ENCODE measurements at places on chromosomes 12 and 14.
A peak's percentile ranks its signal among the peaks of the same experiment; 100 is the strongest.

DNA sequence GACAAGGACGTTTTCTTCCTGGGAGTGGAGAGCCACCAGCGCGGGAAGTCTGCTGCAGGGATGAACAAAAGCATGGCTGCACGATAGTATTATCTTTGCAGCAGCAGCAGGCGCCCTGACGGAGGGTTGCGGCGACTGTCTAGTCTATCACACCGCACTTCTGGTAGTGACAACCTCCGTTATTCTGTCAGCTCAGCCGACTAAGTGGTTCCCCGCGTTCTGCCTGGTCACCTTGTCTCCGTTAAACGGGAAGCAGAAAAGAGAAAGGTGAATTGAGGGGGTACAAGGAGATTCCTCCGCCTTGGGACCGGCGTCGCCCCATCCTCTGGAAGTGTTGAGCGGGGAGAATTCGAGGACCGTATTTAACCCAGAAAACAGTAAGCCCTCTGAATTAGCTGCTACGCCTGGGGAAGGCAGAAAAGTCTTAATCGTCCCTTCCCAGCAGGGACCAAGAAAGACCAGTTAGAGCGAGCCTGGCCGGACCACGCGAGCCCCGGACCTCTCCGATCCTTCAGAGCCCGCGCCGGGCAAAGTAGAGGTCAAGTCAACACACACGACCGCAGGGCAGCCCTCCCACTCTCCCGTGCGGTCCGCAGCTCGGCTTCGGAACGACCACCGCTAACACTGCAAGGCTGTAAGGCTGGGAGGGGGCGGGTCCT is 536 bp upstream of the DAAM1 start:
- no peak for DNase-seq

DNA sequence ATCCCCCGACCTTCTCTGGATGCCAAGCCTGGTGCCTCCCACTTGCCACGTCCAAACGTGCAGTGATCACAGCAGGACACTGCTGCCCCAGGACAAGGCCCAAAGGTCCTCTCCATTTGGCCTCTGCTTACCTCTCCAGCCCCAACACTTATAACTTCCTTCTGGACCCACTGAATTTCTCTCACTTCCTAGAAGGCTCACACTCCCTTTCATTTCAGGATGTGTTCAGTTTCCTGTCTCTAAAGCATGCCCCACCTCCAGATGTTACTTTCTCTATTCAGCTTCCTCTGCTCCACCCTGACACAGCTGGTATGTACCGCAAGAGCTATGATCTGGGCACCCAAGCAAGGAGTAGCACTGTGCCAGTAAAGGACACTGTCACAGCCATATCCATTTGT is 33.0 kb downstream of the CDKL1 start:
- DNase-seq = no peak

DNA sequence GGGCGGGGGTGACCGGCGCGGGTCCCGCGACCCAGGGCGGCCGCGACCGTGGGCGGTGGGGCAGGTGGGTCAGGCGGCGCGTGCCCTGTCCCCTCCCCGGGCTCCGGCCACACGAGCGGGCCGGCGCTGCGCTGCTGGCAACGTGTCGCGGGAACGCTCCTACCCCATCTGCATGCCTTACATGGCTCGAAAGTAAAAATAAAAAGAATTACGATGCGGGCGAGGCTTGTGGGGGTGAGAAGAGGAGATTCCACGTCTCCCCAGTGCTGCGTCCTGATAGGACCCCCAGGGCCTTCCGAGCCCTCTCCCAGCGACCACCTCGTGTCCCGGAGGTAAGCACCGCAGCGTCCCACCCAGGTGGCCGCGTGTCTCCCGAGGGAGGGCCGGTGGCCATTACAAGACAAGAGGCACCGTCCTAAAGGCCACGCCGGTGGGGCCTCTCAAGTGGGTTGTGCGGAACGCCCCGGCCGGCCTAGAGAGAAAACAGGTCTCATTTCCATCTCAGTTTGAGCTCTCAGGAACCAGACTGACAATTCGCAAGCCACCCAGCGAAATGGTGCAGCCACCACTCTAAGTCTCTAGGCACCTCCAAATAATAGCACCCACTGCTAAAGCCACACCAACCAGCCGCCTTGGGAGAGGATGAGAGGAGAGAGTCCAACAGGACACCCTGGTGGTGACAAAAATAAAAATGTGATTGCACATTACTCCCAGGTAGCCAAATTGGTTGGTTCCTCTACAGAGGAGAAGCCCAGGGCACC is 612 bp upstream of the FOXN3 start:
- DNase-seq = no peak

- no peak for DNase-seq
Observed at GRCh38 chr12:6551063-6551461, 4.8 kb downstream of the IFFO1 start.

GRCh38 chr12:123928274-123928865 is 44.3 kb downstream of the CCDC92 start:
- no peak for DNase-seq

GRCh38 chr14:60133487-60133886 is 31.7 kb downstream of the DHRS7 start:
- DNase-seq = no peak

DNA sequence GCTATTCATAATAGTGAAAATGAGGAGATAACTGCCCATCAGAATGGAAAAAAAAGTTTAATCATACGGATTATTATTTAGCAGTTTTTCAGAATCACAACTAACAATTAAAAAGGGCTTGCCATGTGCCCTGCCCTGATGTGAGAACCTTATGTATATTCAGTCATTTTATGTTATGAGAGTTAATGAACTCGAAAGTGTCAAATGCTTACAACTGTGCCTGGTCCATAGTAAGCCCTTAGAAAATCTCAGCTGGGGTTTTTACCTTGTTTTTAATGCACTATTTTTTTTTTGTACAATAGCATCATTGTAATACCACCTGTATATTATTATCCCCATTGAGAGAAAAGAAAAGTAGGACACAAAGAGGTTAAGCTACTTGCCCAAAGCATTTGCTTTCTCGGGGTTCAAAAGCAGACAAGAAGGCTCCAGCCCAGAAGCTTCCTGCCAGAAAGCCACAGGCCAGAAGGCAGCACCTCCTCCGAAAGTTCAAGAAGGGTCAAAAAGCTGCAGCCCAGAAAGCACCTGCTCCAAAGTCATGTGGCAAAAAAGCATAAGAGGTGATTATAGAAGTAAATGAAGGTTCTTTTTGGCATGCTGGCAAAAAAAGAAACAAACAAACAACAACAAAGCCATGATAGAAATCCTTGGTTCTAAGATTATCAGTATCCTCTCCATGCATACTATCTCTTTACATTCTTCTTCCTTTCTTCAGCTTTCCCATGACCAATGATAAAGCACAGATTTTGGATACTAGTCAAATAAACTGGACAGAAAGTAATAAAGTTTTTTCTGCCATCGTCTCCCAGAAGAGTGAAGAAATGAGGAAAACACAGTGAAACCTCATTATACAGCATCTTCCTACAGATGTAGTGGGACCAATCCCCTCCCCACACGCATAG is 59.1 kb upstream of the NAP1L1 start:
- DNase-seq = no peak

GRCh38 chr14:96231526-96232130 is 24.4 kb upstream of the BDKRB1 start:
- DNase-seq = no peak

GRCh38 chr12:76255692-76256091 is 92.5 kb downstream of the BBS10 start:
- no peak for DNase-seq

GRCh38 chr14:25111061-25111601 is 61.2 kb upstream of the STXBP6 start:
- DNase-seq = peak; percentile 91

DNA sequence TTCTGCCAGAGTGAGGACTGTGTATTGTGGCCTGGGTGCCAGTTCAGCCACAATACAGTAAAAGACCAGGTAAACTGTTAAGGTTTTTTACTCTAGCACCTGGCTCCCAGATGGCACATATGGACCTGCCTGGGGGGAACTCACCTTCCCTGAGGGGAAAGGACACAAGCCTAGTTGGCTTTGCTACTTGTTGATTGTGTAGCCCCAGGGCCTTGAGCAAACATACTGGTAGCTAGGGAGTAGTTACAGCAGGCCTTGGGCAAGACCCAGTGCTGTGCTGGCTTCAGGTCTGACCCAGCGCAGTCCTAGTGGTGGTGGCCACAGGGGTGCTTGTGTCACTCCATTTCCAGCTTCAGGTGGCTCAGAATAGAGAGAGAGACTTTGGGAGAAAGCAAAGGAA is 216.4 kb downstream of the KLHL28 start:
- no peak for DNase-seq

- DNase-seq = no peak
Observed at GRCh38 chr12:66684222-66684621, 5.3 kb upstream of the GRIP1 start.

DNA sequence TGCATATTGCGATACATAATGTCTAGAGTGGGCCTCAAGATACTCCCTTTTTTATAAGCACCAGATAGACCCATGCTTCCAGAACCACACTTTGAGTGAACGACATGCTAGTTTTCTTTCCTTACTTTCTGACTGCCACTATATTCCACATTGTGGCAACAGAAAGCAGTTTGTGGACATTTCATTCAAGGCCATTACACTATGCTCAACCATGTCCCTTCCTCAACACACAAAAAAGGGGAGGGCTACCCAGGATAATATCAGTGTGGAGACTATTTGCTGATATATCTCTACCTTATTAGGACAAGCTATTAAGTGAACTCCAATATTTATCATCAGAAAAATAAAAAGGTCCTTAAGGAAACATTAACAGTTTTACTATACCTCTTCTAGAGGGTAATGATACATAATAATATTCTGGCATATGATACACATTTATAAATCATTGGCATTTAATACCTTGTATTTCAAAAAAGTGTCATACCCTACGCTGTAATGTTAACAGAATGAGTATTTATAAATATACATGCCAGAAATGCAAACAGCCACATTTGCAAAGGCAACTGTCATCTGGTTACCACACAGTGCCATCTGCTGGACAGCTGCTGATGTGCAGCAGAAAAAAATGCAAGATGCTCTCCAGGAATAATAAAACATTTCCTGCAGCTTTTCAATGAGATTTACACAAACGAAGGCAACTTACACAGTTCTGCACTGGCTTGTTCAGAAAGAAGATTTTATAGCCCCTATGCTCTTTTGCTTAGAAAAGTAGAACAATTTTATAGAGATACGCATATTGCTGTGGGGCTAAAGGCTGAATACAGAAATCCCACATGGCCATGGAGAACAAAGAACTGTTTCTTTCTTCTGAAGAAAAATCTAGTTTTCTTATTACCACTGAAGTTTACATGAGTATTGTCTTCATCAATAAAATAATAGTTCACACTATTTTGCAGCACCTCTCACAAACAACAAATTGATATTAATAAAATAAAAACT is 182.2 kb upstream of the GRIP1 start:
- peak; percentile 53 for DNase-seq

- no peak for DNase-seq
Observed at GRCh38 chr12:80293347-80293746, 150.7 kb upstream of the PTPRQ start.

GRCh38 chr14:24171422-24172260 is at the start of gene REC8:
TSS of gene REC8 (plus strand) at chr14:24172080. CDS start at chr14:24172553, 473 bp downstream.
- DNase-seq = no peak

GRCh38 chr14:92945959-92946846 is 23.3 kb downstream of the CHGA start:
- no peak for DNase-seq

- DNase-seq = peak; percentile 66
Observed at GRCh38 chr14:52850451-52850909, 59.1 kb upstream of the GNPNAT1 start.

- DNase-seq = peak; percentile 83
Observed at GRCh38 chr14:86935241-86935885, 1057.6 kb downstream of the GALC start.

DNA sequence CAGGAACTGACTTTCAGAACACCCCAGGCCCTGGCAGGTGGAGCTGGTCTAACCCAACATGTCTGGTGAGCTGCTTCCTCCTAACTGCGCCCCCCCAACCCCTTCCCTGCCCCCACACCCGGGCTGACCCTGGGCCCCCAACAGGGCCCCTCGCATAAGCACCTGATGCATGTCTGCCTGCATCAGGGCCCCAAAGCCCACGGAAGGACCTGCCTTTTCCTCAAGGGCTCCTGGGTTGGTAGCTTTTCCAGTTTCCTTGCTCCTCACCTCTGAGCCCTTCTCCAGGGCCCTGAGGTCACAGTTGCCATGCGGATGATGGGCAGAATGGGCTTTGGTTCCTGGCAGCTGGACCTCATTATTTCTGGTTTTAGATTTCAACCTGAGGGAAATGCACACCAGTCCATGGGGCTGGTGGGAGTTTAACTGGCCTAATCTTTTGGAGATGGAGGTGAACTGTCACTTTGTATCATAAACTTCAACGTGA is 18.5 kb downstream of the TESC start:
- no peak for DNase-seq

GRCh38 chr12:104742551-104743201 is 215.4 kb downstream of the SLC41A2 start:
- no peak for DNase-seq

DNA sequence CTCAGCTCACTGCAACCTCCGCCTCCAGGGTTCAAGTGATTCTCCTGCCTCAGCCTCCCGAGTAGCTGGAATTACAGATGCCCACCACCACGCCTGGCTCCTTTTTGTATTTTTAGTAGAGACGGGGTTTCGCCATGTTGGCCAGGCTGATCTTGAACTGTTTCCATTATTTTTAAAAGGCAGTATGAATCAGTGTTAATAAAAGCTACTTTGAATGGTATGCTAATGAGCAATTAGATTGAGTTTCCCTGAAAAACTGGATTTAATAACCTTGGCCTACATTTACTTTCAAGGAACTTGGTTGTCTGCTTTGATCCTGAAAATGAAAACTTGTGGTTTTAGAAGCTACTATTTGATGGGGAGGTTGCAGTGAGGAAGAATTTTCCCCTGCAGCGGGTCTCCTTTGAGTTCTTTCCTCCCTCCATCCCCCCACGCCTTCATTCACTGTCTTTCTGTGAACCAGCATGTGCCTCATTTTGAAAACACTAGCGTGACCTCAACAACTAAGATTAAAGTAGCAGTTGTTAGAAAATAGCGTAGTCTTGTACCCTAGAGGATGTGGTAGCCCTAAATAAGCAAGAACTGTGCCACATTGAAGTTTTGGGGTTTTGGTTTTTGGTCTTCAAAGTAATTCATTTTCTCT is 17.8 kb upstream of the RPS6KA5 start:
- DNase-seq = no peak

- no peak for DNase-seq
Observed at GRCh38 chr14:77782202-77782601, 17.7 kb upstream of the ADCK1 start.

Data from COLO829 (cell line).